Upper lobe of left lung (tissue), 6 donors: ENCODE measurements at places on chromosomes 6 and 20. TPM values are rescaled to one million over a fixed set of nuclear protein-coding genes. Genes with fewer than 3 reads are reported as not detected.

GRCh38 chr6:89037141-89037900 is 43.2 kb upstream of the PNRC1 start:
- no peaks in the 10 kb centered on the region for H3K27me3 ChIP-seq
- no peaks in the 10 kb centered on the region for H3K36me3 ChIP-seq
- DNase-seq = peak; percentile 72
- no peak overlapping the region for H3K4me3 ChIP-seq
- peak overlapping the region; percentile 89 for H3K27ac ChIP-seq
- peaks cover 39% of the 10 kb centered on the region for H3K4me1 ChIP-seq

GRCh38 chr20:42406826-42407225 is 782.9 kb downstream of the PTPRT start:
- no peak overlapping the region for H3K27ac ChIP-seq
- no peak for DNase-seq
- H3K4me3 ChIP-seq = no peak overlapping the region

GRCh38 chr20:25049261-25050060 is 8.5 kb downstream of the ACSS1 start:
- H3K4me1 ChIP-seq = peaks cover 74% of the 10 kb centered on the region
- no peaks in the 10 kb centered on the region for H3K27me3 ChIP-seq
- peak overlapping the region; percentile 27 for H3K27ac ChIP-seq
- peaks cover 14% of the 10 kb centered on the region for H3K36me3 ChIP-seq
- DNase-seq = no peak

GRCh38 chr6:44010411-44011349 is 116.6 kb downstream of the MRPL14 start:
- H3K4me1 ChIP-seq = no peaks in the 10 kb centered on the region
- H3K27me3 ChIP-seq = no peaks in the 10 kb centered on the region
- no peak for DNase-seq
- no peak overlapping the region for H3K4me3 ChIP-seq

The GRM4 gene
- total RNA-seq = not detected

The ADAT2 gene
- 7.3 TPM for total RNA-seq
